ENCODE measurements at places on chromosomes 3 and 15. TPM values are rescaled to one million over a fixed set of nuclear protein-coding genes. Genes with fewer than 3 reads are reported as not detected.
A peak's percentile ranks its signal among the peaks of the same experiment; 100 is the strongest.

GRCh38 chr3:138862531-138862923 is 27.8 kb upstream of the PIK3CB start:
- H3K4me3 ChIP-seq: no peak overlapping the region
- peaks cover 16% of the 10 kb centered on the region for H3K4me1 ChIP-seq
- DNase-seq: no peak
- H3K27ac ChIP-seq: peak overlapping the region; percentile 47
- no peaks in the 10 kb centered on the region for H3K27me3 ChIP-seq
- H3K36me3 ChIP-seq: no peaks in the 10 kb centered on the region

GRCh38 chr15:39313467-39313866 is 267.4 kb upstream of the THBS1 start:
- H3K4me3 ChIP-seq: no peak overlapping the region
- no peaks in the 10 kb centered on the region for H3K4me1 ChIP-seq
- no peaks in the 10 kb centered on the region for H3K27me3 ChIP-seq
- no peak overlapping the region for H3K27ac ChIP-seq

- peak overlapping the region; percentile 66 for H3K4me3 ChIP-seq
- peak overlapping the region; percentile 73 for H3K27ac ChIP-seq
- peaks cover 39% of the 10 kb centered on the region for H3K4me1 ChIP-seq
Observed at GRCh38 chr3:13419505-13420044, 547 bp downstream of the NUP210 start.

DNA sequence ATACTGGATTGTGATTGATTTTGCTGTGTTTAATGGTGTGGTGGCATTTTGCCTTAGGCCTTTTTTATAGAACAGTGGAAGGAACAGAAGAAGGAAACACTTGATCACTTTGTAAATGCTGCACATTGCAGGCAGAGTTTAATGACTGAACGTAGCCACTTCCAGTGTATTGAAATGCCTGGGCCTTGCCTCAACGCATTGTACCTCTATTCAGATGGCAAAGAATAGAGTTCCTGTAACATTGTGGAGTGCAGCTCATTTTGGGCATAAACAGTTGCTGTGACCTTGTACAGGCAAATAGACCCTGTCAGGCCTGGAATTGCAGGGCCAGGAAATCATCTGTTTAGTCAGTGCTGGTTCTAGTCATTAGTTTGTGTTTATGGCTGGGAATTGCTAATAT is 225.0 kb downstream of the EPHA3 start:
- no peaks in the 10 kb centered on the region for H3K36me3 ChIP-seq
- H3K4me1 ChIP-seq: no peaks in the 10 kb centered on the region
- DNase-seq: no peak

DNA sequence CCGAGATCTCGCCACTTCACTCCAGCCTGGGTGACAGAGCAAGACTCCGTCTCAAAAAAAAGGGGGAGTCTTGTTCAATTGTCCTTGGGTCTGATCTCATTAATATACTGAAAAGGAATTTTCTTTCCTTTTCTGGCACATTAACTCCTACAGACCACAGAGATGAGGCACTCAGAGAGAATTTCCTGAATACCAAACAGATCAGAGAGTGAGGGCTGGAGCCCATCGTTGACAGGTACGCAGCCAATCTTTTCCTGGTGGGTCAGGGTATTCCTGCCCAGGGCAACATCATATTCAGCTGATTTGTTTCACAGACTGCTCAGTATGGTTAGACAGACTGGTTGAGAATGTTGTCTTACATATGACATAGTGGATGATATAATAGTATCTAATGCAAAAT is 82.8 kb upstream of the TNFSF10 start:
- H3K4me3 ChIP-seq: no peak overlapping the region
- no peaks in the 10 kb centered on the region for H3K27me3 ChIP-seq
- H3K36me3 ChIP-seq: no peaks in the 10 kb centered on the region
- no peak overlapping the region for H3K27ac ChIP-seq
- no peak for DNase-seq

GRCh38 chr3:99945328-99945995 is 127.8 kb downstream of the CMSS1 start:
- no peak overlapping the region for H3K4me3 ChIP-seq
- no peak overlapping the region for H3K27ac ChIP-seq
- H3K4me1 ChIP-seq: peaks cover 20% of the 10 kb centered on the region
- no peak for DNase-seq
- H3K36me3 ChIP-seq: no peaks in the 10 kb centered on the region
- H3K27me3 ChIP-seq: no peaks in the 10 kb centered on the region

DNA sequence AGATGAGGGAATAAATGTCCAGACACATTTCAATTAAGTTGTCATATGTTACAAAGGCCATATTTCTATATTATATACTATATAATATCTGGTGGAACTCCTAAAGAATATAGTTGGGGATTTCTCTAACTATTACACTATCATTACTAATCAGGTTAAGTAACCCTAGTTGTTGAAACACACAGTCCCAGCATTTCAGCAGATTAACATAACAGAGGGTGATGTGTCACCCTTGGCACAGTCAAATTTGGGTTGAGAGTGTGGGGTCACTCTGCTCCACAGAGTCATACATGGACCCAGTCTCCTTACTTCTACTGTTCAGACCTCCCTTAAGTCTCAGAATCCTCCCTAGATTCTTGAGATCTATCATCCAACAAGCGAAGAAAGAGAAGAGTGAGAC is 496.4 kb upstream of the MDFIC2 start:
- H3K27me3 ChIP-seq: no peaks in the 10 kb centered on the region
- DNase-seq: no peak
- no peaks in the 10 kb centered on the region for H3K4me1 ChIP-seq
- no peaks in the 10 kb centered on the region for H3K36me3 ChIP-seq
- H3K27ac ChIP-seq: no peak overlapping the region
- no peak overlapping the region for H3K4me3 ChIP-seq

GPR160 gene
- 24.4 TPM for total RNA-seq

ITPR1 gene
- 69.1 TPM for total RNA-seq

KPNA4 gene
- total RNA-seq: 61.6 TPM

GPR27 gene
- total RNA-seq: 2.6 TPM

SERPINI2 gene
- 2.3 TPM for total RNA-seq

LIPC gene
- total RNA-seq: 1.0 TPM

ESYT3 gene
- 40.3 TPM for total RNA-seq

IL17RE gene
- total RNA-seq: 21.5 TPM

LRRC31 gene
- 1.1 TPM for total RNA-seq
